ENCODE measurements at places on chromosomes 4 and X.

- DNase-seq = no peak
Measured at GRCh38 chr4:35216636-35217035, 1027.7 kb downstream of the ARAP2 start.

- no peak for DNase-seq
Measured at GRCh38 chr4:165953181-165953580, 80.1 kb downstream of the TLL1 start.

GRCh38 chrX:136880003-136880451 is 498 bp downstream of the RBMX start:
- DNase-seq = peak; percentile 20

- DNase-seq = no peak
Measured at GRCh38 chr4:142701017-142701416, 145.1 kb downstream of the INPP4B start.

GRCh38 chr4:79574741-79575451 is 166.9 kb upstream of the GK2 start:
- no peak for DNase-seq

DNA sequence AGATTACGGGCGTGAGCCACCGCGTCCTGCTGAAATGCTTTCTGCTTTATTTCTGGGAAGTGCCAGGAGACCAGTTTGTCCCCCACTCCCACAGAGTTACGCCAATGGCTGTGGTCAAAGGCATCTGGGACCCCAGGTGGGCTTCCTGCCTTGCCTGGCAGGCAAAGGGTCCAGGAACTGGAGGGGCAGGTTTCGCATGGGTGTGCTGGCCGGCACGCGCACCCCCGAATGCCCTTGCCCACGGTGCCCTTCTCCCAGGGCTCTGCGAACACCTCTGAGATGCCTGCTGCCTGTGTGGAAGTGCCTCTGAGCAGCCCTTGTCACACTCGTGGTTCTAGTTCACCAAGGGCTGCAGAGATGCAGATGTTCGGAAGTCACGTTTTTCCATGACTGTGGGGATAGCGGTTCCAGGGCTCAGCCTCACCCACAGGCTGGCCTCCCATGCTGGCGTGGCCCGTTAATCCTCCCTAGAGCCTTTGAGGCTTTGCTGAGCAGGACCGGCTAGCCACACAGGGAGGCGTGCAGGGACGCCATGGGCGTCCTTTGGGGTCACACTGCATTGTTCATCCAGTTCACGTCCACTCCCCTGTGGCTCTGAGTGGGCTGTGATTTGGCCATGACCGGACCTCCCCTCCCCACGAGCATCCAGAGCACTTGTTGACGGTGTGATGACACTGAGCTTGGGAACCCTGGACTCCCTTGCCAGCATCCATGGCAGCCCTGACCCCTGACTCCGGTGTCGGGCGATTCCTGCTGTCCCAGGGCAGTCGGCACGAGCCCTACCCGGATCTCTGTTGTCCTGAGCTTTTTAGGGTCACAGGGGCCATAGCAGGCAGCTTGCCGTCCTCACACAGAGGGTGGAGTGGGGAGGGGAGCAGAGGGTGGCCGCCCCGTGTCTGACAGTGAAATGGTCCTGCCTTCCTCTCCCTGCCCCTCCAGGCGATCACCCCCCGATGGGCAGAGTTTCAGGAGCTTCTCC is 12.7 kb upstream of the ADD1 start:
- peak; percentile 4 for DNase-seq

DNA sequence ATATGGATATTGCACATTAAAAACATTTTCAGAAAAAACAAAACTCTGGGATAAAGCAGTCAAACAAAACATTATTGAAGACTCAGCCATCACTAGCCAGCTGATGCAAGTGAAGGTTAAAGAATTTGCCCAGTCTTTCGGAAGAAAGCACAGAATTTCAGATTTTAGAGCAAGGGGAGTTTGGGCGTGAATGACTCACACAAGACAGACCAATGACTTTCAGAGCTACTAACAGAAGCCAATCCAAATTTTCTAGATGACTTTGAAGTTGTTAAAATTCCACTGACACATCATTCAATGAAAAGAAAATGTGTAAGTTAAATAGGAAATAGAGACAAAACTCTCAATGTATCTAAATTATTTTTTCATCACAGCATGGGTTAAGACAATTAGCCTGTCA is 4.0 kb downstream of the MRFAP1L1 start:
- no peak for DNase-seq

- no peak for DNase-seq
Measured at GRCh38 chrX:84046403-84046984, 141.5 kb downstream of the RPS6KA6 start.

- no peak for DNase-seq
Measured at GRCh38 chrX:69321789-69322188, 156.5 kb upstream of the PJA1 start.

DNA sequence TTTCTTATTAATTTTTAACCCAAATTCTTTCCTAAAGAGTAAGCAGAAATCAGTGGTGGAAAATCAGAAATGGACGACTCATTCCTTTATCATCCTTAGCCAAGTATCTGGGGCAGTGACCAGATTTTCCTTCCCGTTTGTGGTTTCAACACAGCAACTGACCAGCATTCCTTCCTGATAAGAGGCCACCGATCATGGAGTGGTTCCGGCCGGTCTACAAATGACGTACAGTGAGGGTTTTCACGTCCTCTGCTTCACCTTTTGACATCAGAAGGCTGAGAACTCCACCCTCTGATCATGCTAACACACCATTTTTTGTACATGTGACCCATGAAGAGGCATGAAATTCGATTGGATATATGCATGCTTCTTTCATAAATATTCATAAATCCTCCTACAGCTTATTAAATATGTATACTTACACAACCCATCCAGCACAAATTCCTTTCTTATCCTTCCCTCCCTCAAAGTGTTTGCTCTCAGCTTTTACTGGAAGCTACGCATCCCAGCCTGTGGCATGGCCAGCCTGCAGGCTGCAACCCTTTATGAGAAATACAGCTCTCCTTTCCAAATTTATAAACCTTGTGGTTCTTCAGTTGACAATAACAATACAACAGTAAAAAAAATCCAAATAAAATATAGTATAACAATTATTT is 173.0 kb upstream of the CASK start:
- no peak for DNase-seq

DNA sequence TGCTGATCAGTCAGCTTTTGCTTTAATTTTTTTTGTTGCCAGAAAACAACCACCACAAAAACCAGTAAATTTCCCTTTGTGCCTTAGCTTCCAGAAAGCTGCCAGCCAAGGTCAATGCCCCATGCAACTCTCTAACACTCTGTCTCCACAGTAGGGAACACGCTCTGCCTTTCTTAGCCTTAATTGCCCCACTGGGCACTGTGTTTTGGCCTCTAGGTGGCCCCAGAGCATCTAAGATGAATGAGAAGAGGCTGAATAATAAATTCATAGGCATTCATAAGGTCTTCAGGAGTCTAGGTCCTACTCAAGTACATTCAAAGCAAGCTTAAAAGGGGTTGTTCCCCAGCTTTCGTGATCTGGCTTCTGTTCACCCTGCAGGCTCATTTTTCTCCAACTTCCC is 57.7 kb upstream of the PASD1 start:
- no peak for DNase-seq

DNA sequence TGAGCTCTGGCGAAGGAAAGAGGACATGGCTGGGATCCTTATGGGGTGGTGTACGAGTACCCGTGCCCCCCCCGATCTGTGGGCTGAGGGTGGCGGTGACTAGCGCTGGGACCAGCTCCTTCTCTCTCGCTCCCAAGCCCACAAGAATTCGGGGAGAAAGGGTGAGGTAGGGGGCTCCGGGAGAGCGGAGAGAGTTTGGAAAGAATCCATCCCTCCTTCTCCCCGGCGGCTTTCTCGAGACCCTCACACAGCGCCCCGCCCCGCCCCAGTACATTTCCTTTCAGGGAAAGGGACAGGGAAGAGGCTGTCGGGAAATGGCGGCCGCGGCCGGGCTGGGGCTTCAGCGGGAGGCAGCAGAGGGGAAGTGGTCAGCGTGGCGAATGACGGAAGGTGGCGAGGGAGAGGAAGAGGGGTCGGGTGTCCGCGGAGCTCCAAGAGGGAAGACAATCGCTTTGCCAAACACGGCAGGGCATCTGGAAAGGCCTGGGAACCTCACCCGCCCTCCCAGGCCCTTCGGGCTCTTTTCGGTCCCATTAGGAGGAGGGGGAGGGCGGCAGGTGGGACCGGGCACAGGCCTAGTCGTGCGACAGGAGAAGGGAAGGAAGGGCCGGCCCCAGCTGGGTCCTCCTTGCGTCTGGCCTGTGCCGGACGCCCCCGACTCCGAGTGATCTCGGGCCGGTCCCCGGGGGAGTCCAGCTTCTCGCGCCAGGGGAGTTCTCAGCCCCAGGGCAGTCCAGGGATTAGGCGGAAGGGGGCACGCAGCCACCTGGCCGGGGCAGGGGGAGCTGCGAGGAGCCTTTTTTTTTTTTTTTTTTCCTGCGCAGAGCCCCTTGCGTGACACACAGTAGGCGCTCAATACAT is 10.2 kb downstream of the HNRNPH2 start:
- DNase-seq = peak; percentile 72

DNA sequence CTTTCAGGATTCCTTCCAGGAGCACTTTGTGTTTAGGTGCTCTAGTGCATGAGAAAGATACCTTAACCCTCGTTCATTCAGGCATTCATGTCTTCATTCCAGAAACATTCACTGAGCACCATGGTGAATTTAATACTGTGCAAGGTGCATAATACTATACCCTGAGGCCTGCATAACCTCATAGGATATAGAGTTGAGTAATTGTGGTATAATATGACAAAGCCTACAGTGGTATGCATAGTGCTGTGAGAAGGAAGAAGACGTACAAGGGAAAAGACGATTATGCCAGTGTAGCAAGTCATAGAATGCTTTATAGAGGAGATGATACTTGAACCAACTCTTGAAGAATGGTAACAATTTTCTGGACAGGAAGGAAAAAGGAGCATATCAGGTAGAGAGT is 34.3 kb downstream of the MTM1 start:
- no peak for DNase-seq

GRCh38 chr4:84606645-84607044 is 23.7 kb downstream of the CDS1 start:
- no peak for DNase-seq

DNA sequence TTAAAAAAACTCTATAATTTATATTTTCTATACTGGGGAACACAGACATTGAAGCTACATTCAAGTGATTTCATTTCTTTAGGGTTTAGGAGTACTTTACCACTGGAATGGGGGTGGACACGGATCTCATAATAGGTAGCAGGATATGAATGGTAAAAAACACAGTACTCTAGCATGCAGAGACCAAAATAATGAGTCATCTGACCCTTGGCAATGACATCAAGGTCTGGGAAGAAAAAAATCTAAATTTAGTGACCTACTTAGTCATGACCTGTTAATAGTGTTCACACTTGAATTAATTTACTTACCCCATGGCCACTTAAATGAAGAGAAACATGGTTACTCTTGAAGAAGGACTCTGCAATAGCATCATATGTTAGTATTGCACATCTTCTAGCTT is 187.9 kb downstream of the EPHA5 start:
- DNase-seq = no peak

DNA sequence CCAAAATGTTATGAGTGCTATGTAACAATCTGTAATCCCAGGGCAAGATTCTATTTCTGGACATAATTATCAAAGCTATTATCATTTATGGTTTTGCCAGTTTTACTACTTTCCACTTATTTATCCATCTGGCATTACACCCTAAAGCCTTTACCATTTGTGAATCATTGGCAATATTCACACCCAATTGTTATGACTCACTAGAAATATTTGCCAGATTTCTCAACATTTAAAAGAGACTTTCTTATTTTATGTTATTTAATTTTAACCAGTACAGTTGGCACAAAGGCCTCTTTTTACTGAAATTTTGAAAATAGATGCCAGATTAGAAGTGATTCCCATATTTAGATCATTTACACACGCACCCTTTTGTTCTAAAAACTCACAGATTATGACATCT is 242.7 kb upstream of the WDFY3 start:
- no peak for DNase-seq

GRCh38 chr4:5041699-5042098 is 9.6 kb upstream of the STK32B start:
- no peak for DNase-seq

DNA sequence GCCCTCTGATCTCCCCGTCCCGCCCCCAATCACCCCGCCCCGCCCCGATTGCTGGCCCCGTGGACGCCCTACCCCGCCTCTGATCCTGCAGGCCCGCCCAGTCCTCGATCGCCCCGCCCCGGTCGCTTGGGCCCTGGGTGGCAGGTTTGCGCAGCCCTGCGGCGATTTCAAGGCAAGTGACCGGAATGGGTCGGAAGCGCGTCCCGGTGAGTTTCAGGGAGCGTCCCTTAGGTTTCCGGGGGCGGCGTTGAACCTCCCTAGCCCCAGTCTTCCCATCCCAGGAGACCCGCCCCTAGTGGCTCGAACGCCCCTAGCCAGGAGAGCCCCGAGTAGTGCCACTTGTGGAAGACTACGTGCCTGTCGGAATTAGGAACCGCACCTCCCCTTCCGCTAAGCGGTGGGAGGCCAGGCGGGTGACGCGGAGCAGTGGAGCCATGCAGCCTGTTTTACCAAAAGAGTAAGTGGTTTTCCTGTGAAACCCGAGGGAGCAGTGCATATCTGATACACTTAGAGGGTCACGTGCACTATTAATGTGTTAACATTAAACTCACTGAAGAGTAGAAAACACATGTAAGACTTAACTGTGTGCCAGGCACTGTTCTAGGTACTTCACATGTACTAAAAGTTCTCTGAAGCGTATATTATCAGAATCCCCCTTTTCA is 354 bp upstream of the TEC start:
- DNase-seq = peak; percentile 94

GRCh38 chrX:41522081-41522480 is 74.9 kb downstream of the NYX start:
- DNase-seq = no peak

DNA sequence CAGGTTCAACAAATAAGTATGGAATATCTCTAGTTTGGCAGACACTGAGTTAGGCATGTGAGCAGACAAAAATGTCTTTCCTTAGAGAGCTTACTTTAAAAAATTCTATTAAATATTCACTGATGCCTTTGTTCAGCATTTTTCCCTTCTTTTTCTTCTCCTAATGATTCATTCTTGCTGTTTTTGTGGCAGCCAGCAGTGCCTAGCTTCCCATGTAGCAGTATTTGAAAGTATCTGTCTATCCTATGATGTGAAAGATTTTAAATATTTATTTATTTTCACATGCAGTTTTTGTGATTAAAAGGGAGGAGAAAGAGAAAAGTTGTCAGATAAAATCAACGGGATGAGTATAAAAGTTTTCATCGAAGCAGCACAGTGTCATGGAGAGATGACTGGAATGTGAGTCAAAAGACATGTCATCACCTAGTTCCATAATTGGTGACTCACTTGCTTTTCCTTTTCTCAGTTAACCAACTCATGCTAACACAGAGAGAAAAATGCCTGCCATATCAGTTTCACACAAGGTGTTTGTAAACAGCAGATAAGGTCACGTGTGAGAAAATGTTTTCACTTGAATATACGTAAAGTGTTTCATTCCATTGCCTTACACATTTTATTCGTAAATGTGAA is 69.8 kb downstream of the BMPR1B start:
- no peak for DNase-seq

Data from left ventricle myocardium inferior (tissue), 1 donor.